ENCODE measurements at places on chromosomes 3 and 15. TPM values are rescaled to one million over a fixed set of nuclear protein-coding genes. Genes with fewer than 3 reads are reported as not detected.

FAIM gene
- 28.8 TPM for total RNA-seq

SLC24A5 gene
- not detected for total RNA-seq

INSYN1 gene
- 1.5 TPM for total RNA-seq

SAMMSON gene
- total RNA-seq, result not detected

COL6A5 gene
- total RNA-seq, result not detected

All from A549 treated with CORT108297 at 1 μM for 4 hours (cell line).